ENCODE measurements at places on chromosomes 16 and 17.

- no peak for DNase-seq
Observed at GRCh38 chr17:2466931-2467330, 44.8 kb downstream of the METTL16 start.

GRCh38 chr17:79695797-79696609, 34.7 kb upstream of the ENPP7 start:
- no peak for DNase-seq

DNA sequence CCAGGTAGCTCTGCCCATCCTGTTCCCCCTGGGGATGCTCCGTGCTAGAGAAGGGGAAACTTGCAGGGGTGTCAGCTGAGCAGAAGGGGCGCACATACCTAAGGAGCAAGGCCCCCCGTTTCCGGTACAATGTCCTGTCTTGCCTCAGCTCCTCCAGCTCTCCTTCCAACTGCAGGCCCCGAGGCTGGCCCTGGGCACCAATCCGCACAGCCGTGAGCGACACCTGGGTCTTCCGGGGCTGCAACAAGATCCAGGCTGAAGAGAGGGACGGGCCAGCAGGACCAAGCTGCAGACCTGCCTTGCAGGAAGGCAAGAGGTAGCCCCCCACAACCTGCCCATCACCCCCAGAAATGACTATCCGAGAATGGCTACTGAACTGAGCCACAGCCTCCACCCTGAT, 102.6 kb downstream of the RMI2 start:
- DNase-seq = no peak

- DNase-seq = no peak
Observed at GRCh38 chr16:56593573-56594291, 4.4 kb downstream of the MT3 start.

- no peak for DNase-seq
Observed at GRCh38 chr17:16974569-16975276, 2.8 kb upstream of the TNFRSF13B start.

DNA sequence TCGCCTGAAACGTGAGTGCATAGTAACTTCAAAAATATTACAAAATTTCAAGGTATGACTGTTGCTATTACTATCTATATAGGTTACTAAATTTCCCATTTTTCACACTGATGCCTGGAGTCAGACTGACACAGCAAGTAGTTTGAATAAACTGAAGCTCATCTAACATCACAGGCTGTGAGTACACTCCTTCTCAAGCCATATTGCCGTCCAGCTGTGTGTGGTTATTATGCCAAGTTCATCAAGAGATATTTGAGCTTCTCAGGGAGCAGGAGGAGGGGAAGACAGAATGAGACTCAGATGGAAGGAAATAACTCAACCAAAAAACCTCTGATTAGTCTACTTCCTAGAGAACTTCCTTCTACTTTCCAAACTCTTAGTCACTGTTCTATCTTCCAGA, 473.9 kb downstream of the TOX3 start:
- DNase-seq = no peak

- DNase-seq = no peak
Observed at GRCh38 chr16:18800293-18800692, 1.1 kb downstream of the ARL6IP1 start.
